ENCODE measurements at places on chromosomes 11 and 22.
A peak's percentile ranks its signal among the peaks of the same experiment; 100 is the strongest.

- DNase-seq, result no peak
These were observed 177.3 kb downstream of the KIRREL3 start for GRCh38 chr11:126823274-126823673.

DNA sequence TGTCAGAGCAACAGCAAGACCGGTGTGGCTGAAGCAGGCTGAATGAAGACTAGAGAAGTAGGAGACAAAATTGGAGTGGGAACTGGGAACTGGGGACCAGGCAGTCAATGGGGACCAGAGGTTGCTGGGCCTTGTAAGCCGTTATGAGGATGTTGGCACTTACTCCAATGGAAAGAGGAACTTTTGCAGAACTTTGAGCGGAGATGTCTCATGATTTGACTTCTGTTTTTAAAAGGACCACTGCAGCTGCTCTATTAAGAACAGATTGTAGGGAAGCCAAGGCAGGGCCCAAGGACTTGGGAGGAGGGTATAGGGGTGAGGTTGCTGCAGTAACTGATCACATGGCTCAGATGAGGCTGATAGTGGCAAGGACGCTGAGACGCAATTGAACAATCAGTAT, 34.2 kb downstream of the IL18 start:
- no peak for DNase-seq

GRCh38 chr11:106329273-106330018, 252.0 kb downstream of the AASDHPPT start:
- DNase-seq, result no peak

GRCh38 chr22:49967706-49968208, 7.2 kb downstream of the PIM3 start:
- no peak for DNase-seq

DNA sequence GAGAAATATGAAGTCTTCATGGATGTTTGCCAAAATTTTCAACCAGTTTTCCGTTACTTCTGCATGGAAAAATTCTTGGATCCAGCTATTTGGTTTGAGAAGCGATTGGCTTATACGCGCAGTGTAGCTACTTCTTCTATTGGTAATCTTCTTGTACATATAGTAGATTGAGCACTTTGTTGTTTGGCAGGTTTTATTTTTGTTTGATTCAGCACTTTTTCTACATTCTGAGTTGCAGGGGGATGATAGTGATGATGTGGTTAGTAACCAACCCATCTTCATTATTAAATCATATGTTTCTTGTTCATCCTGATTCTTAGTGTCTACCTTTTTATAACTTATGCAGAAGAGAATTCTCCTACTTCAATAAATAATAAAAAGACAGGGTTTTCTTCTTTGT, 121.6 kb downstream of the C11orf65 start:
- no peak for DNase-seq

DNA sequence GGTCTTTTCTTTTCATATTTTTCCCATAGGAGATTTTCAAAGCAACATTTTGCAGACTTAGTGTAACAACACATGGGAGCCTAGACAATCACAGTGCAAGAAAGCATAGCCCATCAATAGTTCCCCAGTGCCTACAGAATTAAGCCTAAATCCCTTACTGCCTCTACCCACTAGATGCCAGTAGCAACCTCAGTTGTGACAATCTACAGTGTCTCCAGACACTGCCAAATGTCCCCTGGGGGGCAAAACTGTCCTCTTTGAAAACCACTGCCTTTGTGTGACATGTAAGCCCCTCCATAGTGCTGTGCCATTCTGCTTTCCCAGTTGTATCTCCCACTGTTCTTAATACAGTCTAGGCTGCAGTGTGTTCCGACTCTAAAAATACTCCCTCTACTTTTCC, 1329.0 kb downstream of the LRRC4C start:
- DNase-seq, result no peak

DNA sequence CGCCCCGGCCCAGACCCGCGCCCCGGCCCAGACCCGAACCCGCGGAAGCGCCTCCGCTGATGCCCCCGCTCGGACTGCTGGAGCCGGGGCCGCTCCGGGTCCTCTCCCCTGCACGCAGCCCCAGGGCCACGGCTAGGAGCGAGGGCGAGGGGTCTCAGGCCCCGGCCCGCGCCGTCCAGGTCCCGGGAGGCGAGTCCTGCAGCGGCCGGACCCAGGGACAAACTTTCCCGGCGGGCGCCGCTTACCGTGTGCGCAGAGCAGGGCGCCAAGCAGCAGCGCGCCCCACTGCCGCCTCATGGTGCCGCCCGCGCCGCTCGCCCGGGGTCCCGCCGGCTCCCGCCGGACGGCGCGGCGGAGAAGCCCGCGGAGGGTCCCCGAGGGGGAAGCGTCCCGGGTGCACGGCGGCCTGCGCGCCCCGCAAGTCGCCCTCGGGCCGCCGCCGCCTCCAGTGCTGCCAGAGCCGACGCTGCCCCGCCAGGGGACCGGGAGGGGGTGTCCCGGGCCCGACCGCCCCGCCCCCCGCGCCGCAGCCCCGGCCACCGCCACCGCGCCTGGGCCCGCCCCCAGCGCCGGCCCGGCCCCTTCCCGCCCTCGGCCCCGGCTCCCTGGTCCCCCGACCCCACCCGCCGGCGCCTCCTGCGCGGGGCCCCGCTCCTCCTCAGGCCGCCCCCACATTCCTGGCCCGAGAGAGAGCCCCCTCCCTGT, at the start of gene LRP4:
LRP4 (minus strand) TSS at position 468 of the 705 bp plus-strand sequence; CDS start at position 297, 171 bp downstream.
- peak; percentile 8 for DNase-seq
